HS-27A (cell line): ENCODE measurements at places on chromosomes 3 and 15.
A peak's percentile ranks its signal among the peaks of the same experiment; 100 is the strongest.

- no peak for DNase-seq
Measured at GRCh38 chr3:55795296-55795695, 308.2 kb upstream of the WNT5A start.

GRCh38 chr15:76866716-76867321 is 38.3 kb downstream of the SCAPER start:
- peak; percentile 22 for DNase-seq

GRCh38 chr15:78243058-78243457 is 8.7 kb upstream of the ACSBG1 start:
- no peak for DNase-seq

GRCh38 chr3:179811321-179812095 is 158.7 kb downstream of the USP13 start:
- DNase-seq: peak; percentile 36

DNA sequence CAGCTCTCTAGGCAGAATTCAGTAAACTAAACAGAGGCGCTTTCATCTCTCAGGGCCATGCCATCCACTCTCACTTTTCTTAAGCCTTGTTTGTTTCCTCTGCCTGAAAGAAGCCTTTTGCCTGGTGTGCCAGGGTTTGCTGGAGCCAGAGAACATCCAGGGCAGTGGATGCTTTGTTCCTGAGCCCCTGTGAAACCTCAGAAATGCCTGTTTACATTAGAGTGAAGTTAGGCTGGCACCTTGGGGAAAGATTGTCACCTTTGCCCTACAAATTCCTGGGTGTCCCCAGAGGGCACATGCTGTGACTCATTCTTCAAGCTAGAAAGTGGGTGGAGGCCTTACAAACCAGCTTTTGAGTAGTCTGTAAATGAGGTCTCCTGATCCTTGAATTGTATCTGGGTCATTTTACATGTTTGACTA is 10.7 kb upstream of the TRAK1 start:
- DNase-seq: peak; percentile 85

- no peak for DNase-seq
Measured at GRCh38 chr15:57726411-57726810, 19.9 kb downstream of the POLR2M start.

GRCh38 chr15:96535148-96535547 is 204.6 kb downstream of the NR2F2 start:
- DNase-seq: no peak

GRCh38 chr3:196969134-196969659 is 564 bp upstream of the PIGZ start:
- no peak for DNase-seq

DNA sequence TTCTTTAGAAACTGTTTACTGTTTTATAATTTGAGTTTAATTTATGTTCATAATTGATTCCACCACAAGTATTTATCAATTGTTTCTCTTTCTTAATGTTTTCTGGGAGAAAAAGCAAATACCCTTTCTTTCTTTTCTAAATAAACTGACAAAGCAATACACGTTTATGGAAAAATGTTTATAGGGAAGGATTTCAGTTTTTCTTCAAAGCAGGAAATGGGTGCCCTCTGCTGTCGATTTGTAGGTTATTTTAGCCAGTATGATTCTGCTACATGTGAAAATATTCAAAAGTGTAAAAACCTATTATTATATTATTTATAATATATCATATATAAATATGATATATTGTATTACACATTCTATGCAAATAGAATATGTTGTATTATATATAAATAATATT is 921.0 kb upstream of the ROBO1 start:
- DNase-seq: no peak

DNA sequence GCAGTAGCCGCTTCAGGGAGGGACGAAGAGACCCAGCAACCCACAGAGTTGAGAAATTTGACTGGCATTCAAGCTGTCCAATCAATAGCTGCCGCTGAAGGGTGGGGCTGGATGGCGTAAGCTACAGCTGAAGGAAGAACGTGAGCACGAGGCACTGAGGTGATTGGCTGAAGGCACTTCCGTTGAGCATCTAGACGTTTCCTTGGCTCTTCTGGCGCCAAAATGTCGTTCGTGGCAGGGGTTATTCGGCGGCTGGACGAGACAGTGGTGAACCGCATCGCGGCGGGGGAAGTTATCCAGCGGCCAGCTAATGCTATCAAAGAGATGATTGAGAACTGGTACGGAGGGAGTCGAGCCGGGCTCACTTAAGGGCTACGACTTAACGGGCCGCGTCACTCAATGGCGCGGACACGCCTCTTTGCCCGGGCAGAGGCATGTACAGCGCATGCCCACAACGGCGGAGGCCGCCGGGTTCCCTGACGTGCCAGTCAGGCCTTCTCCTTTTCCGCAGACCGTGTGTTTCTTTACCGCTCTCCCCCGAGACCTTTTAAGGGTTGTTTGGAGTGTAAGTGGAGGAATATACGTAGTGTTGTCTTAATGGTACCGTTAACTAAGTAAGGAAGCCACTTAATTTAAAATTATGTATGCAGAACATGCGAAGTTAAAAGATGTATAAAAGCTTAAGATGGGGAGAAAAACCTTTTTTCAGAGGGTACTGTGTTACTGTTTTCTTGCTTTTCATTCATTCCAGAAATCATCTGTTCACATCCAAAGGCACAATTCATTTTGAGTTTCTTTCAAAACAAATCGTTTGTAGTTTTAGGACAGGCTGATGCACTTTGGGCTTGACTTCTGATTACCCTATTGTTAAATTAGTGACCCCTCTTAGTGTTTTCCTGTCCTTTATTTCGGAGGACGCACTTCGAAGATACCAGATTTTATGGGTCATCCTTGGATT is at the start of gene MLH1:
TSS of gene MLH1 (plus strand) at position 193 of the 958 bp plus-strand sequence. CDS start at position 223, 30 bp downstream.
- peak; percentile 100 for DNase-seq

- DNase-seq: peak; percentile 79
Measured at GRCh38 chr15:71747128-71748083, 62.9 kb upstream of the NR2E3 start.

DNA sequence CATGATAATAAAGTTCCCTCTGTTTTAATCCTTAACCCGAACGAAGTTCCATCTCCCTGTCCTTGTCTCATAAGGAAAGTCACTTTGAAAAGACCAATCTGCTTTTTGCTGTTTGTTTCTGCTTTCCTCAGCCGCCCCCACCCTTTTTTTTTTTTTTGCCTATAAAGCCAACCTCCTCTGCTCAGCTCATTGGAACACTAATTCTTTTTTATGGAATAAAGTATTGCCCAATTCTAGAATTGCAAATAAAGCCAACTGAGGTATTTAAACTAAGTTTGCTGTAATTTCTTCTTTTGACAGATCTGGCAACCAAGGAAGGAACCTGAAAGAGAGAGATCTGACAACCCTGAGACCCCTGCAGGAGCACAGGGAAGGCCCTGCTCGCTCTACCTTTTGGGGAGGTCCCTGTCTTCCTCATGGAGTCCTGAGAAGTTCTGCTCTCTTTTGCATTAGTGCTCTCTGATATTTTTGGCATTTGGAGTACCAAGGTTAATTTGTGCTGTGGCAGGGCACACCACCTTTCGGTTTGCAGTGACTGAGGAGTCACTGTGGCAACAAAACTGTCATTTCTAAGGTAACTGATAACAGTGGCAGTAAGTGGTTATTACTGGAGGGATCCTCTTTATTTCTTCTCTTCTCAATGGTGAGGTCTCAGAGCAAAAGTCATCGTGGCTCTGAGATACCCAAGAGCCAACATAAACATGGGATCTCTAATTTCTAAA is 35.2 kb upstream of the TRPM1 start:
- DNase-seq: no peak

DNA sequence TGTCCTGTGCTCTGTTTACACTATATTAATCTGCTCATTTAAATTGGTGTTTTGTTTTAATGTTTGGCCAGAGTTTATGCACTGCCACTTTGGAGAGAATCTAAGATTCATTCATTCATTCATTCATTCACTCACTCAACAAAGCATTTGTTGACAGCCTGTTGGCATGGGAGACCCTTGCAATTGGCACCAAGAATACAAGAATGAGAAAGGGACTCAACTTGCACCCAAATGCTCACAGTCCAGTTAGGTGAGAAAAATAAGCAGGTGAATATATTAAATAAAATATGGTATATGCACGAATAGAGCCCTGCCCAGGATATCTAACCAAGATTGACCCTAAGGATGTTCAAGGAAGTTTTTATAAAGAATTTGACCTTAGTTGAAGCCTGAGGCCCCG is 80.4 kb downstream of the TGFBR2 start:
- DNase-seq: no peak

DNA sequence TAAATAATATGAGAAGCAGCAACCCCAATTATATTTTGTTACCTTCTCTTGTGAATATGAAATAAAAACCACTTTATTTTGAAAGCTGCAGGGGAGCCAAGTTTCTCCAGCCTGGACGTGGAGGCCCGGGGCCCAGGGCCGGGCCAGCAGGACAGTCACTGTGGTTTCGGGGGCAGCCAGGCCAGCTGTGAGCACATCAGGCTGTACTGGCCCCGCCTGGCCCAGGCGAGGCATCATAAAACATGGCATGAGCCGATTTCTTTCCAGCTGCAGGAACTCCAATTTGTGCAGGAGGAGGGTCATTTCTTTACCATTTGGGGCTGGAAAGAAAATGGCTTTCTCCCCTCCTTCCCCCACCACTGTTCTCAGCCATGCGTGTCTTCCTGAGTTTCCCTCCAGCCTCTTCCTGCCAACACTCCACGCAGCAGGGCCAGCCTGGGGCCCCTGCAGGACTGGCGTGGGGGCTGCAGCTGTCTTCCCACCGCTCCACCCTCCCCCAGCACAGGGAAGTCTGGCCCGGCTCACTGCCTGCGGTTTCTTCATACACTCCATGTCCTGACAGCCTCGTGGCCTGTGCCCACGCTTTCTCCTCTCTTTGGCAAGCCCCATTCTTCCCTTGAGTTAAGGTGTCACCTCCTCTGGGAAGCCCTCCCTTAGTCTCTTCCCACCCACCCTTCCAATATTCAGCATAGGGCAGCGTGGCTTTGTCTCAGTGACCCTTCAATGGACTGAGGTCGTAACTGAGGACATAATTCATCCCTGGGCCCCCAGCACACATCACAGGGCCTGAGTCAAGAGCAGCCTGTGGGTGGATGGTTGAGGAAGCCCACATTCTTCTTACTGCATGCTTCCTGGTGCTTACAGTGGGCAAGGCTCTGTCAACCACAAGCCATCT is 135.8 kb downstream of the CHSY1 start:
- no peak for DNase-seq

DNA sequence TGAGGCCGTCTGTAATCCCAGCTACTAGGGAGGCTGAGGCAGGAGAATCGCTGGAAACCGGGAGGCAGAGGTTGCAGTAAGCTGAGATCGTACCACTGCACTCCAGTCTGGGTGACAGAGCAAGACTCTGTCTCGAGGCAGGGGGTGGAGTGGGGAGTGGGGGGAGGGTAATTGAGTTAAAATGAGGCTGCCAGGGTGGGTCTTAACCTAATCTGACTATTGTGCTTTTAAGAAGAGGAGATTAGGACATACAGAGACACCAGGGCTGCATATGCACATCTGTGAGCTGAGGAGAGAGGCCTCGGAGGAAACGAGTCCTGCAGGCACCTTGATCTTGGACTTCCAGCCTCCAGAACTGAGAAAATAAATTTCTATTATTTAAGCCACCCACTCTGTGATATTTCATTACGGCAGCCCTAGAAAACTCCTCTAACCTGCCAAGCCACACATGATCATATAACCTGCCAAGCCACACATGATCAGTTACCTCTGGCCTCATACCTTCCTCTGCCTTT is 197.0 kb downstream of the THSD4 start:
- DNase-seq: no peak

DNA sequence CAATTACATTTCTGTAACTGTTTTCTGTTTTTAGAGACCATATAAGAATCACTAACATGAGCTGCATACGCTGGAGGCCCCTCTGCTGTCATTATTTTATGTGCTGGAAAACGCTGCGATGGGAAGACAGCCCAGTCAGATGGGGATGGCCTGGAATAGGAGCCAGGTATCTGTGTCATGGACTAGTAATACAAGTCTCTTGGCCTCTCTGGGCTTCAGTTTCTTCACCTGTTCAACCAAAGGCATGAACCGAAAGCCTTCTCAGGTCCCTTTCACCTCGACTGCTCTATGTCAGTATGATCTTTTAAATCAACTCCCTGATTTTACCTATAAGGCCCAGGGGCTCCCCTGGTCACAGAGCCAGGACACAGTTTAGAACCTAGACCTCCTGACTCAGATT is 14.6 kb upstream of the RFTN1 start:
- no peak for DNase-seq

DNA sequence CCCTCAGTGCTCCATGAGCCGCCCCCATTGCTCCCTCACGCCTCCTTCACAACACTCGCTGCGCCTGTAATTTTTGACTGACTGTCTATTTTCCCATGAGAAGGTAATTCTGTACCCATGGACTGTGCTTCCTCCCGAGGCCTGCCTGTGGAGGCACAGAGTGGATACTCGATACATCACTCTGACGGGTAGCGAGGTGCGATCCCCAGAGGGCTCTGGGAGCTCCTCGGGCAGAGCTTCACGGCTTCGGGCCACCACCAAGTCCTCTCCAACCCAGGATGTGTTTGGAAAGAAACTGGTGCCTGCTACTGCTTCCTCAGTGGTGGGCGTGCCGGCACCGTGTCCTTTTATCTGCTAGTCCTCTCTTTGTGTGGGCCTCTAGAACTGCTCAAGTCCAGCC is 108.6 kb upstream of the DLG1 start:
- DNase-seq: no peak

DNA sequence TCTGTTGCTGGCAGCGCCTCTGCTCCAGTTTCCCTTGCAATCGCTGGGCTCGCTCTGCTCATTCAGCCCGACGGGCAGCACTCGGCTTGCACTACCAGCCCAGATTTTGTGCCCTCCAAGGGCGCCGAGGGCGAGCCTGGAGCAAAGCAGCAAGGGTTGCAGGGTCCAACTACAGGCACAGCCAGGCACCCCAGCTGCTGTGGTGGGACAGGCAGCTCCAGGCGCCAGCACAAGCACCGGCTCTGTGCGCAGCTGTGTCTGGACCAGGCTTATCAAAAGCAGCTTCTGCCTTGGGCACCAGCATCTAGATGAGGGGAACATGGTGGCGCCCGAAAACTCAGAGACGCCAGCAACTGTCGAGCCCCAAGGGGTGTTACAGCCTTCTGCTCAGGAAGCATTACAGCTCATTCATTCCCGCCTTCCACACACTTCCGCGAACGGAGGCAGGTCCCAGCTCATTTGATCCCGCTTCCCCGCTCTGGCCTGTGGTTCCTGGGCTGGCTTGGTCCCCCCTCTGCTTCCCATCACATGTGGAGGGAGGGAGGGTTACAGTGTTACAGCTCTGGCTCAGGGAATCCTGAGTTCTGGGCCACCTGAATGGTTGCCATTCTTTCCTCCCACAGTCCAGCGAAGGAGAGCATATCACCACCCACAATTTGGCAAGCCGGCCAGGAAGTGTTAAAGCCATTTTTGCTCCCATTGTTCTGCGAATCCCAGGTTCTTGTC is 409.9 kb upstream of the ALCAM start:
- DNase-seq: no peak

DNA sequence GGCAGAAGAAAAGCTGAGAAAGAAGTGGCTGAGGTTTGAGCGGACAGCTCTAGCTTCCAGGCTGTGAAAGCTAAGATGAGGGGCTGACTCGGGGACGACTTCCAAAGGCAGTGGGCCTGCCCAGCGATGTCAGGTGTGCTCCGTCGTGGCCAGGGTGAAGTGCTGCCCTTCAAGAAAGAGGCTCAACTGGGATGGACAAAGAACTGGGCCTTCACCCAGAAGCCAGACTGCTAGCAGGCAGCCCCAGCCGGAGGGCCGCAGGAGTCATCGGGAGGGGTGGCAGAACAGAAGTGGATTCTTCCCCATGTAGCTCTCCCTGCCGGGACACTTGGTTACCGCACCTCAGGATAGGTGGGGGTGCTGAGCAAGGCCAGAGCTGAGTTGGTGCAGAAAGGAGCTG is 13.1 kb upstream of the SEC13 start:
- no peak for DNase-seq
